Cardiac fibroblast (primary cell): ENCODE measurements at places on chromosomes 6 and 20.

- no peak for DNase-seq
These were observed 26.9 kb downstream of the CDH26 start for GRCh38 chr20:59985164-59985563.

GRCh38 chr20:23144856-23145255 lies 58.7 kb upstream of the CD93 start:
- no peak for DNase-seq

- no peak for DNase-seq
These were observed 61.0 kb downstream of the VGLL2 start for GRCh38 chr6:117326396-117326795.

GRCh38 chr6:158499601-158500000 lies 60.3 kb upstream of the TMEM181 start:
- no peak for DNase-seq

DNA sequence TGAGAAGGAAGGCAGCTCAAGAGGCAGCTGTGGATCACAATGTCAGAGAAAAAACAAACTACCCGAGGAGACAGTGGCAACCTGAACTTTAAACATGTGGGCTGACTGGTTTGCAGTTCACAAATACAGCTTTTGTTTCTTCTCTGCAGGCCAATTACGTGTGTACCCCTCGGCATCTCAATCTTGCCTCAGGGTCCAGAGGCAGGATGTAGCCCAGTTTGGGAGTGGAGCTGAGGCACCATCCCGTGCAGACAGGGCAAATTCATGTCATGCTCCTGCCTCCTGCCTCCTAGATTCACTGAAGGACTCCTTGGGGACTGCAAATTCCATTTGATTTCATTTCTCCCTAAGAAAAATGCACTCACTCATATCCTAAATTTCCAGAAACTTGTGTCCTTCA lies 94.2 kb upstream of the KCNK16 start:
- peak; percentile 79 for DNase-seq

GRCh38 chr6:4503700-4504099 lies 272.5 kb upstream of the CDYL start:
- DNase-seq: no peak

GRCh38 chr6:148348335-148348734 lies 5.7 kb downstream of the SASH1 start:
- DNase-seq: no peak

DNA sequence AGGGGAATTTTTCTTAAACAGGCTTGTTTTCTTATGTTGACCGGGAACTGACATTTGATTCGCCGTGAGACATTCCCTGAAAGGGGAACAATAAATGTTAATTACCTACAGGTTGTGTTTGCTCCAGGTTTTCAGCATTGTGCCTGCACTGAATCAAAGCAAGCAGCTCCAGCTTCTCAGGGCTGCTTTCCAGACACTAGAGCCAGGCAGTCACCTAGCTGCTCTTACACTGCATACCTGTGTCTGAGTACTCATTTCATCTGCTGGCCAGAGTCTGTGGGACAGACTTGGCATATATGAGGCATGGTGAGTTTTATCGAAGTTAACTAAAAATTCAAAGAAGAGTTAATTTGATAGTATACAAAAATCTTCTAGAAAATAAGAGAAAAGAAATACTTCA lies 951.8 kb upstream of the MAP3K7 start:
- no peak for DNase-seq

GRCh38 chr6:33430334-33430733 lies 10.5 kb downstream of the SYNGAP1 start:
- DNase-seq: no peak

- peak; percentile 76 for DNase-seq
These were observed 147.9 kb downstream of the VEGFA start for GRCh38 chr6:43917878-43918382.

GRCh38 chr20:58756450-58756775 lies 63.8 kb downstream of the NPEPL1 start:
- DNase-seq: no peak

DNA sequence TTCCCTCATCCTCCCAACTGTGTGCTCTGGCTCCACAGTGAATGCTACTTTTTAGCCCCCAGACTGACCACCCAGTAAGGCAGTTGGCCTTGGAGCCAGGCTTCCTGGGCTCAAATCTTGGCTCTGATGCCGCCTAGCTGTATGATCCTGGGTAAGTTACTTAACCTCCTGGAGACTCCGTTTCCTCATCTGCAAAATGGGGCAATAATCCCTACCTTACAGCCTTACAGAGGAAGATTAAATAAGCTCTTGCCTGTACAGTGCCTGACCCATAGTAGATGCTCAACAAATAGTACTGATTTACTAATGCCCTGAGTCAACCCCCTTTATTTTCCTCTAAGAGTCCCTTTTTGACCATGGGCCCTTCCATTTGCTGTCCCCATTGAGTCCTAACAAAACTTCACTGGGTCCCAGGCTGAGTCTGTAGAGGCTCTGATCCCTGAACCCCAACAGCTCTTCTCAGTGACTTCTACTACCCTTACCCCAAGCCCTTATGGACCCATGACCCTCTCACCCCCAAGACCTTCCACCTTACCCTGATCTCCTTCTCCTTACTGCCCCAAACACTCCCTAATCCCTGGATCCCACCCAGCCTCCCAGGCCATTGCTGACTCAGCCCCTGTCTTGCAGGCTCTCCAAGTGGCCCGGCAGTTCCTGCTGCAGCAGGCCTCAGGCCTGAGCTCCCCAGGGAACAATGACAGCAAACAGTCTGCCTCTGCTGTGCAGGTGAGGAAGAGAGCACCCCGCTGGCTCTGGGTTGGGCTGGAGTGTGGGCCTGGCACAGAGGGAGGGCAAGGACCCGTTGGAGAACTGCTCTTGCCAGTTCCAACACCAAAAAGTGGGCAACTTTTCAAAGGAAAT lies 31.4 kb downstream of the FOXP4 start:
- DNase-seq: peak; percentile 29

DNA sequence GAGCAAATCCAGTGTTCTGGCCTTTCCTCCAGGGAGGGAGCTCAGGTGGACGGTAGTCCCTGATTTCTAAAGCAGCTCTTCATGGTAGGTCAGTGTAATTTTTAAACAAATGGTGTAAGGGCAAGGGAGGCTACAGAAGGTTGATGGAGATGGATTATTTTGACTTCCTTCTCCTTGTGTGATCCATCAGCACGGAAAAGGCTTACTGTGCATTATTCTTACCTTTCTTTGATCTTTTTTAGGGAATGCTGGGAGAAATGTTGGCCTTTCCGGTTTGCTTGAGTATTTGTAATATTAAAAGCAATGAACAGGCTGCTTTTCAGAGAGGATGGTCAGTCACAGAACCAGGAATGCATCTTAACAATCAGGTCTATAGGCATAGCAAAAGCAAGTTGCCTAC lies 487.0 kb upstream of the BTBD3 start:
- no peak for DNase-seq

- peak; percentile 73 for DNase-seq
These were observed 219.8 kb downstream of the LAMA2 start for GRCh38 chr6:129102741-129103140.

DNA sequence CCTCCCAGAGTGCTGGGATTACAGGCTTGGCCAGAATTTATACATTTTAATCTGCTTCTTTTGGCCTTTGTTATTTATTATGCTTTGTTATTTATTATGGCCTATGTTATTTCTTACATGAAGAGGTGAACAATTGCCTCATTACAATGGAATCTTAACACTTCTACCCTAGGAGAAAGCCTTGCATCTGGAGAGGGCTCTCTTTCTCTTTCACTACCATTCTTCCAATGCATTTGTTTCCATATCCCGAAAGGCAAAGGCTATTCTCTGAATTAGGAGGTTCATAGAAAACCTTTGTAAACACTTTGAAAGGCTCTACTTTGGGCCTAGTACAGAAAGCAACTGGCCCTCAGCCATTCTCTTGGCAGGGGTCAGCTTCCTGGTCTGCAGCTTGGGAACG lies 19.9 kb upstream of the DEK start:
- DNase-seq: no peak

DNA sequence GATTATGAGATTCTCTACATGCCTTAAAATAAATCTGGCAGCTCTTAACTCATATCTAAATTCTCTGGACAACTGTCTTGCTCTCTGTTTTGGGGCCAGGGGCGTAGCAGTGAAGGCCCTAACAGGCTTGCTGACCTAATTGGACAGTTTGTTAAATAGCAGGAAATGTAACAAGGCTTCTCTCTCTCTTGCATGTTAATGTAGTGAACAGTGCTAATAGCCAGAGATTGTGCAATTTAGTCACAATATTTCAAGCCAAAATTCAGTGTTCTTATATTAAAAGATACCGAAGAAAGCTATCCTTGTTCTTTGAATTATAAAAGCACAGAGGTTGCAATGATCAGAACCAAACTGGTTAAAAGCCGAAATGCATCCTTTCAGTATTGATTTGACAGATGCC lies 3.0 kb downstream of the PPP1R3D start:
- DNase-seq: peak; percentile 27

DNA sequence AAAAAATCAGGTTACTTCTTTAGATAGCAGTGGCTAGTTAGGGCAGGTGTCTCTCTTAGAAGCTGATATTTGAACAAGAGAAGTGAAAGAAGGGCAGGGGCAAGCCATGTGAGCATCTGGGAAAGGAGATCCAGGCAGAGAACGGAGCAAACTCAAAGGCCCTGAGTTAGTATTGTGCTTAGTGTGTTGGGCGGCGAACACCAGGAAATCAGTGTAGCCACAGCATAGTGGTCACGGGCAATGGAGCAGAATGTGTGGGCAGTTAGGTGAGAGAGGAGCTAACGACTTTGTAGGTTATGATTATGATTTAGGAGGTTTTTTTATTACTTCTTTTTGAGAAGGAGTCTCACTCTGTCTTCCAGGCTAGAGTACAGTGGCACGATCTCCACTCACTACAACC lies 229.3 kb downstream of the TMEM242 start:
- no peak for DNase-seq

DNA sequence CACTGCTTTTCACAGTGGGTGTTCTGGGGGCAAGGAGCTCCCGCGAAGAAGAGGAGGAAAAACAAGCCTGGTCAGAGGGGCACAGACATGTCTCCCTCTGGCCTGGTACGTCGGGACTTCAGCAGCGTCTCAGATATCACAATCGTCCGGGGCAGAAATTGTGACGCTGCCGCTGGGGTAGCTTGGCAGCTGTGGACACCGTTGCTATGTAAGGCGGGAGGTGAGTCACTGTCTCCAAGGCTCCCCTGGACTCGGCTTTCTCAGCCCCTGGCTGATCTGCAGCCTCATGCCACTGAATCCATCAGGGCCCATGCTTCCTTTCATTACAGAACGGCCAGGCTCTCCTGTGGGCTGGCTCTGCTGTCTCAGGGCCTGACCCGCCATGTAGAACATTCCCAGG lies 98.7 kb downstream of the SULF2 start:
- peak; percentile 75 for DNase-seq

GRCh38 chr6:101090281-101090680 lies 209.2 kb upstream of the ASCC3 start:
- DNase-seq: no peak

- no peak for DNase-seq
These were observed 418.4 kb downstream of the KHDRBS2 start for GRCh38 chr6:61867635-61868034.

- peak; percentile 59 for DNase-seq
These were observed 7.9 kb upstream of the ITPR3 start for GRCh38 chr6:33613146-33613794.

DNA sequence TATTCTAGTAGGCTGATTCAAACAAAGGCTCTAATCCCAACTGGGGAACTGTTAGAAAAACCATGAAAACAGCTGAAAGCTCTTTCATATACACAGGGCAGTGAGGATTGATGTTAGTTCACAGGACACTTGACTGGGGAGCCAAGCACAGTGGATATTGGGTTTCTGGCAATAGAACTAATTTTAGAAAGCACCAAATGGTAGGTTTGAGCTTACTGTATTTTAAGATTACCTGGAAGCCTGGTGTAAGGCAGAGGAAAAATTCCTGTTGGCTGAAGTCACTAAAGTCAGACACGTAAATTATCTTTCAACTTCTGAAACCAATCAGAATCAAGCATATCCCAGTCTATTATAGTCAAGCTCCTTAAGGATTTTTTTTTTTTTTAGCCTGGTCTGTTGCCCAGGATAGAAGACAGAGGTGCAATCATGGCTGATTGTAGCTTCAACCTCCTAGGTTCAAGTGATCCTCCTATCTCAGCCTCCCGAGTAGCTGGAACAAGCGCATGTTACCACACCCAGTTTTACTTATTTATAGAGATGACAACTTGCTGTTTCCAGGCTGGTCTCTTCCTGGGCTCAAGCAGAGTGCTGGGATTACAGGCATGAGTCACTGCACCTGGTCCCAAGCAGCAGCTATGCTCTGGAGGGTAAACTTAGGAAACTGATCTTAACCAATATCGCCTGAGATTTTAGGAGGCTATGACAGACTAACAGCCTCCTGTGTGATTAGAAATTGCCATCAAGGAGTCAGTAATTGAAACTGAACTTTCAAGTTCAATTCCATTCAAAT lies 32.5 kb upstream of the SYNCRIP start:
- DNase-seq: peak; percentile 82

DNA sequence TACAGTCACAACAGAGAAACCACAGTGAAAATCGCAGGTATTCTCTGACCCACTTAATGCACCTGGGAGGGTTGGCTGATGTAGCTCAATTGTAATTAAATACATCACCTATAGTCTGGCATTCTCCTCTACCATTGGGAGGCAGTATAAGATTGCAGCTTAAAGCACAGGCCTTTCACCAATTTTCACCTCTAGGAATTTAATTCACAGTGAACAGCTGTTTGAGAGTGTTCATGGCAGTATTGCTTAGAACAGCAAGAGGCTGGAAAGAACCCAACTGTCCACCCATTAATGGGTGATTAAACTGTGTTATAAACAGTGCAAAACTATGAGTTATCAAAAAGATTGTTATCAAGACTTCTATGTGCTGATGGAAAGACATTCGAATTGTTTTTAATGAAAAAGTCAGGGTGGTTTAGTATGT lies 2.0 kb downstream of the EDEM2 start:
- peak; percentile 63 for DNase-seq

DNA sequence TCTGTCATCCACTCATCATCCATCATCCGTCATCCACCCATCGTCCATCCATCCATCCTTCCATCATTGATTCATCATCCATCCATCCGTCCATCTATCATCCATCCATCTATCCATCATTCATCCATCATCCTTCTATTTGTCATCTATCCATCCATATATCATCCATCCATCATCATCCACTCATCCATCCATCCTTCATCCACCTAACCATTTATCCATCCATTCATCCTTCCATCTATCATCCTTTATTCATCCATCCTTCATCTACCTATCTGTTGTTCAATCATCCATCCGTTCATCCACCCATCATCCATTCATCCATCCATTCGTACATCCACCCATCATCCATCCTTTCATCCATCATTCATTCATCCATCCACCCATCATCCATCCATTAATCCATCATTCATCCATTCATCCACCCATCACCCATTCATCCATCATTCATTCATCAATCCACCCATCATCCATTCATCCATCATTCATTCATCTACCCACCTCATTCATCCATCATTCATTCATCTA lies 266.4 kb downstream of the CDH4 start:
- DNase-seq: no peak

GRCh38 chr20:25517124-25517523 lies 68.2 kb downstream of the NINL start:
- no peak for DNase-seq

- no peak for DNase-seq
These were observed 62.3 kb upstream of the IER3 start for GRCh38 chr6:30806581-30807183.

GRCh38 chr6:65052626-65053025 lies 654.4 kb downstream of the EYS start:
- no peak for DNase-seq
